ENCODE measurements at places on chromosomes 7 and 10. TPM values are rescaled to one million over a fixed set of nuclear protein-coding genes. Genes with fewer than 3 reads are reported as not detected.

DNA sequence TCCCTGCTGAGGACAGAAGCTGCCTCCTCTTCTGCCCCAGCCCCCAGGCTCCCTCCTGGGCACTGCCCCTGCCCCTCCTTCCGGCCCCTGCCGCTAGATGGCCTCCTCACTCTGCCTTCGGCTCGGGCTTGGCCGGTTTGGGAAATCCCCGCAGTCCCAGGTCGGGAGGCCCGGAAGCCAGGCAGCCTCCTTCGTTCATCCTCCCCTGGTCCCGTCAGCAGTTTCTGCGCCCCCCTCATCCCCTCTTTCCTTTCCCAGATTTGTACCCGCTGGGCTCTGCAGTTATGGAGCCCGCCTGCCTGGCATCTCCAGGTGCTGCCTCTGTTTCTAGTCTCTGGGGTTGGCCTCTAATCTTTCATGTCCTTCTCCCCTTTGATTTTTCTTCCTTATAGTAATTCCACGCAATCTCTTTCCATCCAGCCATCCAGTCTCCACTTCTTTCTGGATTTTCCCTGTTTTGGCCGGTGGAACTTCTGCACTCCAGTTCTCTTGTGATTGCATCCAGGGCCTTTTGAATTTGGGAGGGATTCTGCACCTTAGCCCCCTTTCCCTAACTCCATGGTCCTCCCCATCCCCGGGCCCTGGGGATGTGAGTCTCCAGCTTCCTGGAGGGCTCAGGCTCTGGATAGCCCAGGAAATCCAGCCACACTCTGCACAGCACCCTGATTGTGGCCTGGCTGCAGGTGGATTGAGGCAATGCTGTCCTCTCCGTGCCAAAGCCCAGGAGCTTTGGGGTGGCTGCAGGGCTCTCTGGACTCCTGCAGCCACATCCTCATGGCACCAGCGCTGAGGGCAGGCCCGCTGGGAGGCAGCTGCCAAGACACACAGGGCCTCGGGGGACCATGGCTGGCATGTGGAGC lies 3.3 kb upstream of the SHH start:
- no peak overlapping the region for H3K27ac ChIP-seq
- no peaks in the 10 kb centered on the region for H3K36me3 ChIP-seq

DNA sequence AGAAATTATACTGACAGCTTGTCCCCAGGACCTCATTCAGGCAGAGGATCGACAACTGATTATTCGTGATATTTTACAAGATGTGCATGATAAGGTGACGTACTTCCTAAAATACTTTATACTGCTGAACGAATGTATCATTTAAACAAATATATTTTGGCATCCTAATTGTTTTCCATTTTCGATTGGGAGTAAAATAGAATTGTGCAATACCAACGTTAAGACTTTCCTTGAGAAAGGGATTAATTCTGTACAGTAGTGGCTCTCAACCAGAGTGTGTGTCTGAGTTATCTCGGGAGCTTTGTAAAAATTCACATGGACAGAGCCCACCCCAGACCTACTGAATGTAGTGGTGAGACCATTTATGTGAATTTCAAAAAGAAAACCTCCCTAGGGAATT lies 43.8 kb upstream of the STMP1 start:
- no peak overlapping the region for H3K4me3 ChIP-seq
- no peak overlapping the region for H3K27ac ChIP-seq
- DNase-seq, result no peak

DNA sequence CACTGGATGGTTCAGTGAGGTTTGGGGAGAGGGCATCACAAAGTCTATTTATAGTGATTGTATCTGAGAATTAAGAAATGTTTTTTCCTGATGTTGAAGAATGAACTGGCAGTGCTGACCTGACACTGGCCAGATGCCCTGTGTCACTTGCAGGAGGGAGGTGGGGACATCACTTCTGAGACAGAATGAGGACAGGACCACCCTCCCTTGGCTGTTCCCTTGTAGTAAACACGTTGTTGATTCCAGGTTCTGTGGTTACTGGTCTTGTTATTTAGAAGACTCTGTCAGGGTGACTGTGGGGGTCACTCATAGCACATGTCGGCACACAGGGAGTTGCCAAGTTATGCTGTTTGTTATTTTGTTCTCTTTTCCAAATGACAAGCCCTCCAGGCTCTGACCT lies 126.4 kb downstream of the ADCY1 start:
- peak overlapping the region; percentile 18 for H3K27ac ChIP-seq
- DNase-seq, result no peak
- no peaks in the 10 kb centered on the region for H3K27me3 ChIP-seq
- no peaks in the 10 kb centered on the region for H3K36me3 ChIP-seq

DNA sequence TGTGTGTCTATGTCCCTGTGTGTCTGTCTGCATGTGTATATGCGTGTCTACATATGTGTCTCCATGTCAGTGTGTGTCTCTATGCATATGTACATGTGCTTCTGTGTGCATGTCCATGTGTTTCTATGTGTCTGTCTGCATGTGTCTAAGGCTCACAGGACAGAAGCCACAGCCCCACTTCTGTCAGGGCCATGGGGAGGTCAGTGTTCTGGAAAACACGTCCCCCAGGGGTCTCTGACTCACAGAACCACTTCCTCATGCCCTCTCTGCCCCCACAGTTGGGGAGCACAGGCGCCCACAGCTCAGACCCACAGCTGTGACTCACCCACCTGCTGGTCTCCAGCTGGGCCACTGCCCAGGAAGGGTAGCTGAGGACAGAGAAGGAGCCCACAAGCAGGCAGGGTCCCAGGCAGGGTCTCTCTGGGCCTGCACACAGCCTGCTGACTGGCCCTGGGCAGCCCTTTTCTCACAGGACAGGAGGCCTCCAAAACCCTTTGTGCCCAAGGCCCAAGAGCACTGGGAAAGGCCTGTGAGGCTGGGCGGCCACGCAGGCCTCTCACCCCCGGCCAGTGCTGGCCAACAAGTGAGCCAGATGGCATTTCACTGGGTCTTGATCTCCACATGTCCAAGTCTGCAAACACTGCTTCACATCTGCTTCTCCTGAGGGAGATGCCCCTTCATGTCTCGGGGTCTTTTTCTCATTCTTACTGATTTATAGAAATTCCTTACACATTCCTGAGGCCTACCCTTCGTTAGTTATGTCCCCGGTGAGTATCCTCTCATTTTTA lies 102.9 kb upstream of the FAM20C start:
- no peaks in the 10 kb centered on the region for H3K36me3 ChIP-seq
- DNase-seq, result no peak
- H3K27me3 ChIP-seq, result peaks cover 5% of the 10 kb centered on the region
- peak overlapping the region; percentile 46 for H3K27ac ChIP-seq

DNA sequence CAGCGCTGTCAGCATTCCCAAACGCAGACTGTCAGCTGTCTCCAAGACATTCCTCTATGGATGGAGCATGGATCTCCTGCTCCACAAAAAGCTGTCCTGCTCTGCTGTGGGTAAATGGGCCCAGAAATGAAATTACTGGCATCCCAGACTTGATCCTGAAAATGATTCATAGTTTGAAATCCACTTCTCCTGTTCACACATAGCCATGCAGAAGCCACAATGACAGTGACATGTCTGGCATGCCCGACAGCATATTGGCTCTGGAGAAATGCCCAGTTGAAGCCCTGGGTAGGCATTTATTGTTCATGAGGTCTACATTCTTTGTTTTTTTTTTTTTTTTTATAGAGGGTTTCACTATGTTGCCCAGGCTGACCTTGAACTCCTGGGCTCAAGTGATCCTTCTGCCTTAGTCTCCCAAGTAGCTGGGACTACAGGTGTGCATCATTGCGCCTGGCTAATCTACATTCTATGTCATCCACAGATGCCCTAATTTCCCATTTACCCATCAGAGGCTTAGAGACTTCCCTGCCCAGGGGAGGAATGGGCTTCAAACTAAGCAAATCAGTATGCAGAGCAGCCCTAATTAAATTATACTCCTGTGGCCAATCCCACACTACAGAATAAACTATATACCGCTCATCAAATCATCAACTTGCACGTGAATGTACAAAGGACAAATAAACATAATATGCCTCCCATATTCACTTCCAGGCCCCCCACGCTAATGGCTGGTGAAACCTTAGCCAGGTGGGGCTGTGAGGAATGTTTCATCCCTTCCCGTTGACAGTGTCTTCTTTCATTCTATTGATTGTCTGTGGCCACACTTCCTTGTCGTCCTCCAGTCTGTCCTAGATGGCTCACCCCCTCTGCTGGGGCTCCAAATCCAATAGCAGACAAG lies 61.8 kb upstream of the EEPD1 start:
- no peaks in the 10 kb centered on the region for H3K4me1 ChIP-seq
- DNase-seq, result no peak
- H3K27ac ChIP-seq, result no peak overlapping the region
- H3K27me3 ChIP-seq, result no peaks in the 10 kb centered on the region

GRCh38 chr7:106405697-106406141 lies 120.9 kb upstream of the NAMPT start:
- no peaks in the 10 kb centered on the region for H3K36me3 ChIP-seq
- DNase-seq, result no peak
- H3K4me3 ChIP-seq, result no peak overlapping the region
- no peak overlapping the region for H3K27ac ChIP-seq
- H3K4me1 ChIP-seq, result no peaks in the 10 kb centered on the region

Gene ADAP1
- 33.9 TPM for total RNA-seq

GRCh38 chr10:94036766-94037033 lies 43.0 kb downstream of the PLCE1 start:
- no peaks in the 10 kb centered on the region for H3K36me3 ChIP-seq
- no peaks in the 10 kb centered on the region for H3K27me3 ChIP-seq
- H3K27ac ChIP-seq, result no peak overlapping the region

DNA sequence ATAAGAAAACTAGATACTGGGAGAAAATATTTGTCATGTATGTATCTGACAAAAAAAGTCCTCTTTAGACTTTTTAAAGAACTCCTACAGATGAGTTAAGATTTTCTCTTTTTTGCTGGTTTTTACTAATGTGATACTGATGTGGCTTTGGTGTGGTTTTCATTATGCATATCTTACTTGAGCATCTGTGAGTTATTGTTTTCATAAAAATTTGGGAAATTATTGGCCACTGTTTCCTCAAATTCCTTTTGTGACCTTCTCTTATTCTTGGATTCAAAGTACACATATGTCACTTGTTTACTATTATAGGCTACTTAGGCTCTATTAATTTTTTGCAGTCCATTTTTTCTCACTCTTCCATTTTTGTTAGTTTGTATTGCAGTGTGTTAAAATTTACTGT lies 89.0 kb downstream of the PPP1R9A start:
- DNase-seq, result no peak
- no peak overlapping the region for H3K4me3 ChIP-seq
- H3K36me3 ChIP-seq, result no peaks in the 10 kb centered on the region
- H3K27ac ChIP-seq, result no peak overlapping the region

DNA sequence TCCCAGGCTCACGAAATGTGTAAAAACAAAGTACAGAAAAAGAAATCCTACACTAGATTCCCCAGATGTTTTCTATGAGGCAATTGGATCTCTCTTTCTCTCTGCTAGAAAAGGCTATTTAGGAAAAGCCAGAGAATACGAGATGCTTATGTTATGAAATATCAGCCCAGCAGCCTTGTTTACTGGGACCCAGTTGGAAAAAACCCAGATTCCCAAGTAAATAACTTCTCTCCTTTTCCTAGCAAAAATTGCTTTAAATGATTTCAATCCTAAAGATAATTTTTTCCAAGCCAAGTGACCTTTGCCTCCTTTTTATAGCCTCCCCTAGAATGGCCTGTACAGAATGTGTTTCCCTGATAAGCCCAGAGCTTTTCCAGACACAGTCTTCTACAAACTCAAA lies 199.3 kb downstream of the PLXNA4 start:
- DNase-seq, result no peak
- no peaks in the 10 kb centered on the region for H3K36me3 ChIP-seq
- peaks cover 14% of the 10 kb centered on the region for H3K4me1 ChIP-seq
- H3K27ac ChIP-seq, result no peak overlapping the region

- no peaks in the 10 kb centered on the region for H3K36me3 ChIP-seq
- H3K27ac ChIP-seq, result no peak overlapping the region
- DNase-seq, result no peak
- no peak overlapping the region for H3K4me3 ChIP-seq
- H3K27me3 ChIP-seq, result no peaks in the 10 kb centered on the region
These were observed 48.7 kb downstream of the GPR141 start for GRCh38 chr7:37732253-37732652.

- H3K36me3 ChIP-seq, result no peaks in the 10 kb centered on the region
- DNase-seq, result peak; percentile 70
- peaks cover 7% of the 10 kb centered on the region for H3K4me1 ChIP-seq
- peaks cover 68% of the 10 kb centered on the region for H3K27me3 ChIP-seq
These were observed 2.2 kb downstream of the CFAP46 start for GRCh38 chr10:132939957-132940790.

Gene HOXA13
- total RNA-seq, result not detected

DNA sequence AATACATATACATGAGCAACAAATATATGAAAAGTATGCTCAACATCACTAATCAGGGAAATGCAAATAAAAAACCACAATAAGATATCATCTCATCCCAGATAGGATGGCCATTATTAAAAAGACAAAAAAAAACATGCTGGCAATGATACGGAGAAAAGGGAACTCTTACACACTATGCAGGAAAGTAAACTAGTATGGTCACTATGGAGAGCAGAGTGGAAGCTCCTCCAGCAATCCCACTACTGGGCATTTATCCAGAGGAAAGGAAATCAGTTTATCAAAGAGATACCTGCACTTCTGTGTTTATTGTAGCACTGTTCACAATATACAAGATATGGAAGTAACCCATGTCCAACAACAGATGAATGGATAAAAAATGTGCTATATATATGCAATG lies 217.5 kb downstream of the SDK1 start:
- H3K36me3 ChIP-seq, result no peaks in the 10 kb centered on the region
- H3K4me1 ChIP-seq, result no peaks in the 10 kb centered on the region
- H3K27ac ChIP-seq, result no peak overlapping the region
- H3K4me3 ChIP-seq, result no peak overlapping the region
- no peak for DNase-seq

- no peaks in the 10 kb centered on the region for H3K36me3 ChIP-seq
- H3K27ac ChIP-seq, result no peak overlapping the region
- no peak overlapping the region for H3K4me3 ChIP-seq
- peaks cover 5% of the 10 kb centered on the region for H3K4me1 ChIP-seq
These were observed 20.6 kb downstream of the WDR86 start for GRCh38 chr7:151389096-151389767.

Gene ST8SIA6
- total RNA-seq, result 12.5 TPM

GRCh38 chr10:49287689-49288340 lies 11.2 kb upstream of the C10orf71 start:
- DNase-seq, result no peak
- H3K36me3 ChIP-seq, result no peaks in the 10 kb centered on the region
- no peak overlapping the region for H3K4me3 ChIP-seq
- no peak overlapping the region for H3K27ac ChIP-seq
- no peaks in the 10 kb centered on the region for H3K27me3 ChIP-seq
- H3K4me1 ChIP-seq, result peaks cover 2% of the 10 kb centered on the region

GRCh38 chr7:139540203-139540602 lies 16.7 kb downstream of the CLEC2L start:
- no peaks in the 10 kb centered on the region for H3K4me1 ChIP-seq
- no peak for DNase-seq
- H3K27ac ChIP-seq, result no peak overlapping the region
- H3K4me3 ChIP-seq, result no peak overlapping the region
- no peaks in the 10 kb centered on the region for H3K36me3 ChIP-seq
- no peaks in the 10 kb centered on the region for H3K27me3 ChIP-seq

GRCh38 chr7:38257350-38257677 lies 16.1 kb downstream of the TARP start:
- H3K4me3 ChIP-seq, result no peak overlapping the region
- no peaks in the 10 kb centered on the region for H3K27me3 ChIP-seq
- DNase-seq, result no peak
- no peak overlapping the region for H3K27ac ChIP-seq
- H3K36me3 ChIP-seq, result no peaks in the 10 kb centered on the region

GRCh38 chr7:157016024-157016351 lies 5.5 kb upstream of the MNX1 start:
- H3K4me3 ChIP-seq, result no peak overlapping the region
- H3K4me1 ChIP-seq, result peaks cover 18% of the 10 kb centered on the region
- no peaks in the 10 kb centered on the region for H3K36me3 ChIP-seq
- H3K27me3 ChIP-seq, result peaks cover 98% of the 10 kb centered on the region

GRCh38 chr7:150738591-150739001 lies 1.4 kb downstream of the GIMAP5 start:
- DNase-seq, result no peak
- H3K4me3 ChIP-seq, result peak overlapping the region; percentile 68
- peaks cover 31% of the 10 kb centered on the region for H3K36me3 ChIP-seq
- H3K4me1 ChIP-seq, result peaks cover 28% of the 10 kb centered on the region

Measured in lower lobe of right lung (tissue), 2 donors.